ENCODE measurements at places on chromosomes 6 and 20.

DNA sequence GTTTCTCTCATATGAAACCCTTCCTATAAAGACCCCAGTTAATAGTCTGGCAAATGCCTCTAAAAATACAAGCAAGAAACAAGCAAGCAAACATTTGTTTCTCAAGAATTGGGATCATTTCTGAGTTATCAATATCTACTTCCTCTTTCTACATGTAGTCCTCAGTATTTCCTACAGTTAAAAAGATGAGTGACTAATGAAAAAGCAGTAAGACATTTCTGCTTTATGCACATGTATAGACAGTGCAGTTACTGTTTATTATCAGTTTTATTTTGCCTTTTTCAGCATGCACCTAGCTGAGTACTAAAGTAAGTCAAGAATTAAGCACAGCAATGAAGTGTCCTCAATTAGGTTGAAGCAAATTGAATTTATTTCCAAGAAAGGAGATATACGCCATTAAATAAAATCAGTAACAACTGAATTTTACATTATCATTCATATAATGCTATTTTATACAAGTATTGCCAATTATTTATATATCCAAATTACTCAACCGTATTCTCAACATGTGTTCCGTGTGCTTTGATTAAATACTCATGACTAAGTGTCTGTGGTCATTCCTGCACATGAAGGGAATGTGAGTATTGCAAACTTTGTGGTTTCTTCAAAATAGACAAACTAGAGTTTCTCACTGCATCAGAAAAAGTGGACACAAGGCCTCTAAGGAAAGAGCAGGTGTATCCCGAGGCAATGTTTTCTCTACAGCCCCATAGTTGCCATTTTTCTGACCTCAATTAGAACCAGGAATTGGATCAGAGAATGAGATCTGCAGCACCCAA lies 159.3 kb upstream of the MARCKS start:
- H3K4me1 ChIP-seq: no peaks in the 10 kb centered on the region
- no peak for DNase-seq
- H3K4me3 ChIP-seq: no peak overlapping the region

DNA sequence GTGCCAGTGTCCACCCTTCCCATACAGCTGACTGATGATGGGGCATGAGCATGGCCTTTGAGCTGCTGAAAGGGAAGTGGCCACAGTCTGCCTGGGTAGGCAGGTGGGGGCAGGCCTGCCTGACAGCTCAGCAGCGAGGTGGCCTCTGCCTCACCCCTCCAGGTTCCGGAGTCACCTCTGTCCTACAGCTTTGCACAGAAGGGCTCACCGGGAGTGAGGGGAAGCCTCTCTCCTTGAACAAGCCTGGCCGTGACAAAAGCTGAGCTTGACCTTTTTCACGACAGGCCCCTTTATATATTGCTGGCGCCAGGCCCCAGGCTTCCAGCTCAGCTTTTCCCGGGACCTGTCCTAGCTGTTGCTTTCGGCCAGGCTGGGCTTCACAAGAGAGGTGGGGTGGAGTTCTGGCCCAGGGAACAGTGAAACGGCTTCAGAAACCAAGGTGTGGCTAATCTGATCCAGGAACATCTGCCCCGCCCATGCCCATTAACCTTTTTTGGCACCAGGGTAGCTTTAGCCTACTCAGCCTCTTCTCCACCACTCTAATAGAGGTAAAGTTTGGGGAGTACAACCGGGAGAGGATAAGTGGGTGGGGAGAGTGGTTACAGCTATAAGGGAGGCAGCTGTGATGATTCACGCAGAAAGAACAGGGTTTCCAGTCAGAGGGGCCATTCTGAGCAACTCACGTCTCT lies 42.9 kb downstream of the C6orf132 start:
- H3K27ac ChIP-seq: no peak overlapping the region
- no peaks in the 10 kb centered on the region for H3K36me3 ChIP-seq

- no peaks in the 10 kb centered on the region for H3K4me1 ChIP-seq
- H3K36me3 ChIP-seq: no peaks in the 10 kb centered on the region
- no peak overlapping the region for H3K4me3 ChIP-seq
- no peak overlapping the region for H3K27ac ChIP-seq
Observed at GRCh38 chr20:50311308-50312001, 120.8 kb downstream of the CEBPB start.

DNA sequence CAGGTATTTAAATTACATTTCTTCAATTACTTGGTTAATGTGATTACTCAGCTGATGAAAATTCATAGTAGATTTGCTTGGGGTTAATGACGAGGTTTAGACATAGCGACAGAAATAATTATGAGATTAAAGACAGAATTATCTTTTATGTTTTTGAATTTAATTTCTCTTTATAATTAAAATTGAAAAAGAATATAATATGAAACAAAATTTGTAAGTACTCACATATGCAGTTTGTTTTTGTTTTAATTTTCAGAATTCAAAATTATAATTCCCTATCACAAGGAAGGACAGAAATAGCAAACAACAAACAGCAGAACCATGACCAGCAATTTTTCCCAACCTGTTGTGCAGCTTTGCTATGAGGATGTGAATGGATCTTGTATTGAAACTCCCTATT lies at the start of gene TAAR8:
TAAR8 (plus strand) TSS at position 301 of the 400 bp plus-strand sequence; CDS start at position 322, 21 bp downstream.
- DNase-seq: no peak
- H3K36me3 ChIP-seq: no peaks in the 10 kb centered on the region
- H3K4me1 ChIP-seq: no peaks in the 10 kb centered on the region
- no peak within 1 kb of the TSS for H3K27ac ChIP-seq
- no peak within 1 kb of the TSS for H3K4me3 ChIP-seq

DNA sequence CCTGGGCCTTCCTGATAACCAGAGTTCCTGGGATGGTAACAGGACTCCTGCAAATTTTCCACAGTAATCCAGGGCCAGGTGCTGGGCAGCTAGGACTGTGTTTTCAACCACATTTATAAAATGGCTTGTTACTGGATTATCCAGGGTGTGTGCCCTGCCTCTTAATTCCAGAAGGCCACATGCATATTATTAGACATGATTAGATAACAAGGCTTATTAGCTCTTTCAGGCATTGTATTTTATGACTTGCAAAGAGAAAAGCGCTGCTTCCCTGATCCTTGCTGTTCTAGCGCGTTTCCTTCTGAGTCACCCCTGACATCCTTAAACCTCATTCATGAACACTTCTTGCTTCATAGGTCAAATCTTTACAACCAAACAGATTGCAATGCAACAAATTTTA lies 208.6 kb downstream of the UST start:
- H3K4me1 ChIP-seq: peaks cover 2% of the 10 kb centered on the region
- DNase-seq: no peak
- no peak overlapping the region for H3K27ac ChIP-seq
- H3K4me3 ChIP-seq: no peak overlapping the region
- H3K36me3 ChIP-seq: no peaks in the 10 kb centered on the region

DNA sequence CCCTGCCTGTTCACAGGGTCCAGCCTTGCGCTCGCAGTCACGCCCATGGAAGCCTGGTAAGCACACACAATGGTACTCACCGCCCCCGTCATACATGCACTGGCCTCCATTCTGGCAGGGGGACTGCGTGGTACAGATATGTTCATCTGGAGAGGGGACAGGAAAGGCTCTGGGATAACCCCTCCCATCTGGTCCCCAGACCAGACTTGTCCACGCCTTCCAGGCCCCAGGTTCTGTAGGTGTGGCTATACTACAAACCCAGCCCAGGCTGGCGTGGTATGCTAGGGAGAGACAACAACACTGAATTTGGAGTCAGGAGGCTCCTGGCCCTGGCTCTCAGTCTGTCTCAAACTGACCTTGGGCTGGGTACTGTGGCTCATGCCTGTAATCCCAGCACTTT lies 3.4 kb downstream of the DLK2 start:
- no peaks in the 10 kb centered on the region for H3K27me3 ChIP-seq
- peaks cover 16% of the 10 kb centered on the region for H3K4me1 ChIP-seq
- H3K4me3 ChIP-seq: no peak overlapping the region
- DNase-seq: no peak
- H3K27ac ChIP-seq: peak overlapping the region; percentile 52

DNA sequence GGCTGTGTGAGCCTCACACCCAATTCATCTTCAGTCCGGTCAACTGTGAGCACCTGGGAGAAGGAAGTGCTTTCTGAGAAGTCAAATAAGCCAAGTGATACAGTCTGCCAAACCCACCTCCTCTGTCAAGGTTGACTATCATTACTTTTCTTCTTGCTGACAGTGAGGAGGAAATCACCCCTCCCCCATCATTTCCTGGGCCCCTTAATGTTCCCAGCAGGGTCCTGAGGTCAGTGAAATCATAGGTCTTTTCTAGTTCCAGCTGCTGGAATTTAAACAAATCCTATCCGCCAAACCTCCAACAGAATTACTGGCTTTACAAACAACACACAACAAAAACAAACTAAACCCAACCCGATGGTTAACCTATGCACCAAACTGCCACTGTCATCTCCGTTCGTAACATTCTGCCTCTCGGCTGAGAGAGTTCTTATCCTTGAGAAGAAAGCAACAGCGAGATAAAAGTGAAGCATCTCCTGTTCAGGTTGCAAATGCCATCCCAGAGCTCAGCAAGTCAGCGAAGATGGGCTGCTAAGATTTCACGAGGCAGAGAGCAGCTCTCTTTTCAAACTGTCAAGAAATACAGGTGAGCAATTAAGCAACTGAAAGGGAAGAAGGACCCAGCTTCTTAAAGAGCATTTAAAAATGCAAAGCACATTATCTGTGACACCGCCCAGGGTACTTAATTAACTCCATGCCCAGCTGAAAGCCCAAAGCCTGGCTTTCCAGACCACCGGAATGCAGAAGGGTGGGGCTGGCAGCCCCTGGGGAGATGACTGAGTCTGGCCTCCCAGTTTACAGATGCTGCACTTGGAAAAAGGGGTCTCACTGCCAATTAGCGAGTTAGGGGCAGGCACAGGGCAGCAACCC lies 24.7 kb downstream of the GFOD1 start:
- DNase-seq: no peak
- no peaks in the 10 kb centered on the region for H3K36me3 ChIP-seq
- H3K4me3 ChIP-seq: peak overlapping the region; percentile 2
- peaks cover 22% of the 10 kb centered on the region for H3K4me1 ChIP-seq
- no peaks in the 10 kb centered on the region for H3K27me3 ChIP-seq

GRCh38 chr20:17885544-17885943 lies 83.0 kb downstream of the SNX5 start:
- no peak overlapping the region for H3K27ac ChIP-seq
- DNase-seq: no peak
- H3K4me1 ChIP-seq: no peaks in the 10 kb centered on the region
- H3K27me3 ChIP-seq: peaks cover 21% of the 10 kb centered on the region
- H3K4me3 ChIP-seq: no peak overlapping the region

GRCh38 chr6:19452495-19452894 lies 384.7 kb upstream of the ID4 start:
- no peaks in the 10 kb centered on the region for H3K4me1 ChIP-seq
- H3K27me3 ChIP-seq: no peaks in the 10 kb centered on the region
- H3K36me3 ChIP-seq: no peaks in the 10 kb centered on the region
- no peak overlapping the region for H3K4me3 ChIP-seq

DNA sequence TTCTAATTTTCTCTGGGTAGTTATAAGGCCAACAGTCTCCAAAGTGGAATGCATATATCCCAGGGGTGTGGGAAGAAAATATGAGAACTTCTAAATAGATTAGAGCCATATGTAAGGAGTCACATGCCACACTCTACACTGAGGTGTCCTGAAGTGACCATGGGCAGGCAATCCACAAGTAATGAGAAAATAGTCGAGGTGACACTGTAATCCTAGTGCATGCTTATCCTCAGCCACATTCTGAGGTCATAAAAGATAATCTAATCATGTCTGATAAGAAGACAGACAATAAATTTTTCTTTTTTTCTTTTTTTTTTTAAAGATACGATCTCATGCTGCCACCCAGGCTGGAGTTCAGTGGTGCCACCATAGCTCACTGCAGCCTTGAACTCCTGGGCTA lies 62.2 kb downstream of the CD164 start:
- no peak overlapping the region for H3K4me3 ChIP-seq
- no peak for DNase-seq
- peaks cover 12% of the 10 kb centered on the region for H3K27me3 ChIP-seq
- peaks cover 5% of the 10 kb centered on the region for H3K4me1 ChIP-seq
- H3K36me3 ChIP-seq: no peaks in the 10 kb centered on the region
- no peak overlapping the region for H3K27ac ChIP-seq
